ENCODE measurements at places on chromosomes 5 and 9.
A peak's percentile ranks its signal among the peaks of the same experiment; 100 is the strongest.

GRCh38 chr9:18061856-18062255 is 412.1 kb upstream of the ADAMTSL1 start:
- DNase-seq, result no peak

DNA sequence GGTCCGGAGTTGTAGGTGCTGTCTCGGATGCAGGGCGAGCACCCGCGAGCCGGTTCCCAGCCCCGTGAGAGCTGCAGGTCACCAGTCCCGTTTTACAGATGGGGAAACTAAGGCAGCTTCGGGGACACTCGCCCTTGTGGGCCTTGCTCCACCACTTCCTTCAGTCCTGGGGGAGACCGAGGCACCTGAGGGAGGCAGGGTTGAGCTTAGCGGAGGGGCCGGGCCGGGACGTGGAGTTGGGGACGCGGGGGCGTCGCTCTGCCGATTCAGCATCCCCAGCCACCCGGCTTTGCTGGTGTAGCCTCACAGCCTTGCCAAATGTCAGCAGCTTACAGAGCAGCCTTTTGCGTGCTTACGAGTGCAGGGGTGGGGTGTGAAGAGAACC is 530 bp downstream of the BBLN start:
- peak; percentile 54 for DNase-seq

- no peak for DNase-seq
Observed at GRCh38 chr9:95211028-95211427, 106.5 kb downstream of the FANCC start.

GRCh38 chr5:38420691-38421390 is 135.6 kb downstream of the LIFR start:
- DNase-seq, result peak; percentile 66

- DNase-seq, result peak; percentile 62
Observed at GRCh38 chr5:75756981-75757380, 39.7 kb upstream of the POC5 start.

DNA sequence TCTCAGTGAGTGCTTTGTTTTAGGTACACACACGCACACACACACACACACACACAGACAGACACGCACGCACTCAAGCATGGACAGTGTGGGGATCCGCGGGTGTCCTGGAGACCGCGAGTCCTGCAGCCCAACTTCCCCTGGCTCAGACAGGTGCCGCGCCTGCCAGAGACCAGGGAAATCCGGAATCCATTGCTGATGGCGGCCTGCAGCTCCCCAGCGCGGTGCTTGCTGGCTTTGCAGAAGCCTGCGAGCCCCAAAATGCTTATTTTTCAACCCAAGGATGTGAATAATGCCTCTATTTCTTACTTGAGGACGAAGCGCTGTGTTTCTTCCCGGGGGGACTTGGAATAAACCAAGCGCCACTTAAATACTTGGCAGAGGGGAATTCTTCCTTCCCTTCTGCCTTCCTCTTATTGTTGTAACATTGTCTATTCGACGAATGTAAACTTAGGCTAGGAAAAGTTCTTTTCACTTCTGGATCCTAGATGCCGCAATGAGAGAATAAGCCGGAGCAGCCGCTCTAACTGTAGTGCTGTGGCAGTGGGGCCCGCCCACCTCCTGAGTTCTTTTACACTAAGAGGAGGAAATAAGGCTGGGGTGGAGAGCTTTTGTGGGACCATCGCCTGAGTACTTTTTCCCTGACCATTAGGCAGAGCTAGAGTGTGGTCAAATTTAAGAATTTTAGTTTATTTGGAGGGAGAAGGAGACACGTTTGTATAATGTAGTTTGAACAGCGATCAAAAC is 802 bp downstream of the ITGA2 start:
- DNase-seq, result peak; percentile 56

GRCh38 chr5:124662181-124662781 is 84.2 kb downstream of the ZNF608 start:
- peak; percentile 57 for DNase-seq

GRCh38 chr5:15966651-15967050 is 212.9 kb downstream of the MARCHF11 start:
- no peak for DNase-seq

GRCh38 chr9:96249746-96250145 is 52.2 kb downstream of the HSD17B3 start:
- no peak for DNase-seq

- no peak for DNase-seq
Observed at GRCh38 chr9:17280350-17281012, 145.6 kb downstream of the CNTLN start.

DNA sequence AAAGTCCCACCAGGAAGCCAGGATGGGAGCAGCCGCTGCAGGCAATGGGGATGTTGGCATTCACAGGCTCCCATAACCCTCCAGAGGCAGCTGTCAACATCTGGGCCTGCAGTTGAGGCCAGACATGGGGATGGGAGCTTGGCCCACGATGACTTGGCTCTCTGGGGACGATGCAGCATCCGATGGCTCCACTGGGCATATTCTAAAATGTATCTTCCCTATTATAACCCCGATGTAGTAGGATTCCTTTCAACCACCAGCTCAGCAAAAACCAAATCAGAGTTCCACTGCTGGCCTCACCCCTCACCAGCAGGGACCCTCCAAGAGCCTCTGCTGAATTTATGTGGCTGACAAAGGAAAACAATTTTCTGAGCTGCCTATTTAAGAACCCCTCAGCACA is 7.1 kb downstream of the SPRY4 start:
- no peak for DNase-seq

DNA sequence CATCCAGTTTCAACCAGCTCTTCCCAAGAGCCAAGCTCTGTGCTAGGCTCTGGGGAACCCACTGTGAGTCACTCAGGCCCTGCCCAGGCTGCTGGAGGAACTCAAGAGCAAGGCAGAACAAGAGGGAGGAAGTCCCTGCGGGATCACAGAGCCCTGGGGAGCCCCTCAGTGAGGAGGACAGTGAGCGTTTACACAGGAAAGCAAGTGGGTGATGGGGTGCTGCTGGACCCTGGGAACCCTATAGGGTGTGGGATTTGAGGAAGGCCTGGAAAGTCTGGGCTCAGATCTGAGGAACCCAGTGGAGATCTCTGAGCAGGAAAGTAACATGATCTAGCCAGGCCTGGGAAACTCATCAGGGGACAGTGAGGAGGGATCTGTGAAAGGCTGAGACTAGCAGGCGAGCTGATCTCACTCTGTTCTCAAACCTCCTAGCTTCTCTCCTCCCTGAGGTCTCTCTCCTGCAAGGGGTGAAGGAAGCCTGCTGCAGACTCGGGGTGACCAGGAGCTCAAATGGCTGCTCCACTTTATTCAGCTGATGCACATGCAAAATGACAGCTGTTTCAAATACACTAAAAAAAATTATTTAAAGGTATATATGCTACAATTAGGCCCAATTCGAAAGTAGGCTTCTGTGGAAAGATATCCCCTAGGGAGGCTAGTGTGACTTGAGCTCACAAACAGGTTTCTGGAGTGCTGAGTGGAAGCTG is 70.0 kb downstream of the SHB start:
- peak; percentile 64 for DNase-seq

GRCh38 chr5:68290847-68291246 is 75.3 kb downstream of the PIK3R1 start:
- DNase-seq, result no peak

DNA sequence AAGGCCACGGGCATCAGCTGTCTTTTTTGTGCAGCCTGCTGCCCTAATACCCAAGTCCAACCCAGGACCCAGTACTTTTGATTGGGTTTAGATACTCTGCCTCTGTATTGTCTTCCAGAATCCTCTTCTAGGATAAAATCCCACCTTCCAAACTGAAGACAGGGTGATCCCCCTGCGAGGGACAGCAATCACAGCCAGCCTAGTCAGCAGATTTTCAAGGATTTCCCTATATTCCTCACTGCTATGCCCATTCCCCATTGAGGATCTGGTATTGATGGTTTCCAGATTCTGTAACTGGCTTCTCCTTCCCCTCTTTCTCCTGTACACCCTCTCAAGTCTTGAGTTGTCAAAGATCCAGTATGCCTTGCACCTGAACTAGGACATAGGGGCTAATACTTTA is 389.4 kb downstream of the TRIM36 start:
- DNase-seq, result no peak

DNA sequence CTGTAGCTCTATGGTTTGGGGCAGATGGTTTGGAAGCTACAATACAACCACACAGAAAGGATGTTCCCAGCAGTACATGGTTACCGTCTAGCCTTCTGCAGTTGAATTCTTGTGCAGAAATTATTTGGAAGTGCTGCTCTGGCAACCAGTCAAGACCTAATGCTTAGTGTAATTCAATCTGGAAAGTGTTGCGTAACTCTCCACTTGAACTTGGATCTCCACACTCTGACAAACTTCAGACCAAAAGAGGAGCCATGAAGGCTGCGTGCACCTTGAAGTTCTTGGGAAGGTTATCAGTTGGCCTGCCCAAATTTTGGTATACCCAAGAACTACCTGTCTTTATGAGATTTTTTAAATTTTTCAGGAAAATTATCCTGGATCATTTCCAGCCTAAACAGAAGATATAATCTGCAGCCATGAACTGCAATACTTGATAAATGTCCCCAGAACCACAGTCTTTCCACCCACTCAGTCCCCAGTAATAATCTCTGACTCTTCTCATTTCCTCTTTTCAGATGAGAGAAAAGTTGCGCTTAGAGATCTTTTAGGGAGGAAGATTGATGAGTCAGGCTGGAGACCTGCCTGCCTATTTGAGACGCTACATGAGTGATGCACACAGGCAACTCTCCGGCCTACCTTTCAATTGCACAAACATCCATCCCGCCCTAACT is 159.9 kb downstream of the FANCC start:
- DNase-seq, result peak; percentile 39

DNA sequence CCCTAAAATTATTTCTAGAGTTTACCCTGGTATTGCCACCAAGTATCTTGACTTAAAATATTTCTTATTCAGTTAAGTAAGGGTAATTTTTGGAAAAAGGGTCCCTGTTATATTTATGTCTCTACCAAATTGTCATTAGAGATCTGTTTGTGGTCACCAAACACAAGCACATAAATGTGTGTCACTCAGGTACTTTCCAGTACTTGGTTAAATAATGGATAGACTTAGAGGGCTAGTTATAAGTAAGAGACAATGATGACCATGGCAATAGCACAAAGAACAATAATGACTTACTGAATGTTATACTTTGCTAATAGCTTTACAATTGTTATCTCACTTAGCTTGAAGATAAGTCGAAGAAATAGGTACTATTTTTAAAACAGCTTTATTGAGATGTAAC is 9.0 kb downstream of the ADAMTS16 start:
- no peak for DNase-seq

GRCh38 chr5:141941307-141941706 is 16.7 kb downstream of the PCDH12 start:
- DNase-seq, result peak; percentile 23

DNA sequence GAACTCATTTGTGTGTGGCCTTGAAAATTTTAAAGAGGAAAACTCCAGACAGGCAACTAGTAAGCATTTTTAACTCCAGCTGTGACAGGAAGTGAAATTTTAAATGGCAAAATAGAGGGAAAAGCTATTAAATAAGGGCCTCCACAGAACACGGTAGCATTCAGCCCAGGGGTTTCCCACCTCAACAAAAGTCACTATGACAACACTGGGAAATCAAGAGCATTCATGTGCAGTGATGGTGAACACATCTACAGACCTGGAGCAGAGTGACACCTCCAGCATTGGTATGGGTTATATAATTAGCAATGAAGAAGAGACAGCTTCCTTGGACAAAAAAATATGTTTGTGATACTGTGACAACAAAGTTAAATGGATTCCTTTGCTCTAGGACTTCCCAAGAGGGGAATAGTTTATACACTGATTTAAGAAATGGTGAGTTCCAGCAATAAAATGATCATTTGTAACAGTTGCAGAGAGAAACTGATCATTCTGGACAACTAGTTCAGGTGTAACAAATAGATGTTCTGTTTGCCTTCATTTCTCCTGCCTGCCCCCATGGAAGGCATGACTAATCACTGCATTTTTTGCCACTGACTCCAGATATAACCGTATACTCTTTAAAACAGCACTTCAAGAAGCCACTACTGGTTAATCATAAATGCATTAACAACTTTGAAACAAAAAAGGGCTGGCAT is 93.3 kb upstream of the SLC44A1 start:
- peak; percentile 54 for DNase-seq

- no peak for DNase-seq
Observed at GRCh38 chr9:88478246-88478645, 56.7 kb upstream of the NXNL2 start.

- no peak for DNase-seq
Observed at GRCh38 chr5:149712439-149713147, 17.5 kb upstream of the PPARGC1B start.

GRCh38 chr9:68541568-68541967 is 885 bp upstream of the TMEM252 start:
- no peak for DNase-seq

GRCh38 chr5:133205649-133206048 is 153.8 kb downstream of the HSPA4 start:
- DNase-seq, result no peak

DNA sequence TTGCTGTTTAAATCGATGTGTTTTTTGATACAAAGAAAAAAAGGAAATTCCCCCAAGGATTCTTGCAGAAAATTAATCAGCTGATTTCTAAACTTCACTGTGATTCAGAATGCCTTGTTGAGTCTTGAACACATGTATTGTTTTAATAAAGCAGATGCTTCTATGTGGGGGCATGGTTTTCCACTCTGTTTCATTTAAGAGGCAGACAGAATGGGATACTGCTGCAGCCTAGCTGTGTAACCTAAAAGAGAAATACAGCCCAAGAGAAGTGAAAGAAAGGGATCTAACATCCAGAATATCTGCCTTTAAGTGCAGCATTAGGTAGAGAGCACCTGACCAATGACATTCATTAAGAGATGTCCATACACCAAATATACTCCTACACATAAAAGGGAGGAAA is 365.1 kb upstream of the CCNH start:
- no peak for DNase-seq

GRCh38 chr5:68161156-68161555 is 54.4 kb upstream of the PIK3R1 start:
- DNase-seq, result no peak

DNA sequence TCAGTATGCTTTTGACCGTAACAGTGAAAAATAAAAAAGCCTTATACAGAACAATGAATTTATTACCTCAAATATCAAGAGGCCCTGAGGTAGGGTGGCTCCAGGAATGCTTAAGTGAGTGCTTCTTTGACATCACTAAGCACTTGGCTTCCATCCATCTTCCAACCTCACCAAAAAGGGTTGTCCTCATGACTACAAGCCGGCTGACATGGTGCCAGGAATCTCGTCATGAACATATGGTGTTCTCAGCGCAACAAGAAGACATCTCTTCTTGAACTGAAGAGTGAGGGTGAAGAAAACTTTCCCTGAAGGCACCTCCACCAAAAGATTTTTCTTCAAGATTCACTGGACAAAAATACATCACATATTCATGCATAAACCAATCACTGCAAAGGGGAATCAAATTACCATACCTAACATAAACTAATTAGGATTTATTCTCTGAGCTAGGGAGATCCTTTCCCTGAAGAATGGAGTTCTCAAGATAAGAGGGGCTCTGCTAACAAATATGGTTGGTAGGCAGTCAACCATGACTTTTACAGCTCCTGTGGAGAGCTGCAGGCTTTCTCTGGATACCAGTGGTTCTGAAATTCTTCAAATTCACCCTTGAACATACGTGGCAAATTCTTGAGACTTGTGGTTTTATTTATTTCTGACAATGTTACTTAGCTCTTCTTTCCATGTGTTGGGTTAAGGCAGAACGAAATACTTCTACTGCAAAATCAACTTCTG is 49.5 kb downstream of the AGXT2 start:
- peak; percentile 18 for DNase-seq
